Renal pelvis (tissue), 12 donors: ENCODE measurements at places on chromosomes 5 and 9. TPM values are rescaled to one million over a fixed set of nuclear protein-coding genes. Genes with fewer than 3 reads are reported as not detected.

The ISOC1 gene
- 40.0 TPM for polyA plus RNA-seq

The MUSK gene
- polyA plus RNA-seq = 0.04 TPM

The DMRT3 gene
- 2.2 TPM for polyA plus RNA-seq

The SYK gene
- 35.7 TPM for polyA plus RNA-seq

The IL7R gene
- 1.3 TPM for polyA plus RNA-seq

The NR5A1 gene
- polyA plus RNA-seq = 0.34 TPM

The ZNF367 gene
- polyA plus RNA-seq = 7.6 TPM

The SPINK7 gene
- polyA plus RNA-seq = 0.13 TPM
